ENCODE measurements at places on chromosomes 5 and 9.

DNA sequence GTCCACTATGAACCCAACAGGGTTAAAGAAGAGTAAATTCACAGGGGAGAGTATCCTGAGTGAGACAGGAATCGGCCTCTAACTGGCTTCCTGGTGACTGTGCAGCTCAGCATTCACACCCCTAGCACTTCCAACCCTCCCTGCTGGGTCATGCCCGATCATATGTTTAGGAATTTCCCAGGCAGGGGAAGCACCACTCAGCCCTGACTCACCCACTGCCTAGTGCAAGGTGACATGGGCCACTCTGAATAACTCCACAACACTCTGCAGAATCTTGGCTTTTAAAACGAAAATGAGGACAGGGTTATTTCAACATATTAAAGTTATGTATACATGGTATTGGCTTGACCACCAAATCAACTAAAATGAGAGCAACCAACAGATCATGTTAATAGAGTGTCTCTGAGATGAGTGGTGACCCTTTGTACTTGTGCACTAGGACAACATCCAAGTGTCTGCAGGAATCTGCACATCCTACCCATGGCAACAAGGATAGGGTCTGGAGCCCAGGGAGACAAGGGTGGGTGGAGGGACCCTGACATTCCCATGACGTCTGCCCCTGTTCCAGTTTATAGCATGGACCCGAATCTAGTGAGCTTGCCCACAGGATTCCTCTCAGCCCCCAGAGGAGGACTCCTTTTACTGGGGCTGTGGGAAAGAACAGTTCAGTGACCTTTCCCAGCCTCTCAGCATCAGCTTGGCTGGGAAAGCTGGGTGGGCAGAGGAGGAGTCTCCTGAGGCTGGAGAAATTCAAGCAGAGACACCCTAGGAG, 485.8 kb downstream of the SEMA5A start:
- DNase-seq = peak; percentile 50

DNA sequence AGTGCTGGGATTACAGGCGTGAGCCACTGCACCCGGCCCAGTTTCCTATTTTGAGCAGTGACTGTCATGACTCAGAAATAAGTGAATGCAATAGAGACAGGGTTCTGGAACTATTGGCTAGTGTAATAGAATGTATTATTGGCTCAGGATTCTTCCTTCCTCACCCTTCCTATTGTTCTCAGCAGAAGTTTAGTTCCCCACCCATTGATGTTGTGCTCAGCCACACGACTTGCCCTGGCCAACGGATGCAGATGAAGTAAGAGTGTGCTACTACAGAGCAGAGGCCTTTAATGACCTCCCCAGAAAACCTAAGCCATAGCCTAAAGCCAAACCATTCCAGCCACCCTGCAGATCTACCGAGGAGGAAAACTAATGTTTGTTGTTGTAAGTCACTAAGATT, 287.9 kb downstream of the AGTPBP1 start:
- no peak for DNase-seq

GRCh38 chr9:76580188-76580587, 121.2 kb downstream of the GCNT1 start:
- DNase-seq = no peak

DNA sequence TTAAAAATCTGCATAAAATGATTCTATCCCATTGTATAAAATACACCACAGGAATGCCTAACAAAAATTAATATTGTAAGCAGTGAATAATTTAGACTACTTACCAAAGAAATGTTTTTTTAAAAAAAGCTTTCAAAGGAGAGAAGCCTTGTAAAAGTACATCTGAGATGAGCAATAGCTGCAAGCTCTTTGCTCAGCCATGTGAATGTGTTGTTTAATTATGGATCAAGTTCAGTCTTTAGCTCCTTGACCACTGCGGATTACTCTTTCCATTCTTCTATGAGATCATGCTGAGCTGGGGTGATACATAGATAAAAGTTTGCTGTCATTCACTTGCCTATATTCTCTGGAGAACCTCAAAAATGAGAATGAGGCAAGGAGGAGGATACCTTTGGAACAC, 782.4 kb upstream of the ZNF608 start:
- DNase-seq = no peak

- DNase-seq = no peak
Observed at GRCh38 chr9:79662537-79662956, 90.8 kb downstream of the TLE4 start.

- DNase-seq = no peak
Observed at GRCh38 chr5:41924526-41924871, 582 bp upstream of the FBXO4 start.

DNA sequence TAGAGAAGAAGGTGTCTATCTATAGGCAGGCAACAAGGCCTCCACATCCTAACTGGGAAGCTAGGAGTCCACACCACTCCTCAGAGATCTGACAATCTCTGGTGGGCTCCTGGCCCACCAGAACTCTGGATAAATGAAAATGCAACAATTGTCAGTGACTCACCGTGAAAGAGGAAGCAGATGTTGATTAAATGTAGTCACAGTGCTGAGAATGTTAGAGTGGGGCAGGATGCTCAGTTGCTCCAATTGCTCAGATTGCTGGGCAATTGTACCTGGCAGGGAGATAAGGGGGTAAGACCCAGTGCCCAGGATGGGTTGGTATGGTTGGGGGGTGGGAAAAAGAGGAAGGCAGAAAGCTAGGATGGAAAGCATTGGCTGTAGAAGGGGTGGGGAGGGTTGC, 4.3 kb downstream of the CCL19 start:
- DNase-seq = no peak

DNA sequence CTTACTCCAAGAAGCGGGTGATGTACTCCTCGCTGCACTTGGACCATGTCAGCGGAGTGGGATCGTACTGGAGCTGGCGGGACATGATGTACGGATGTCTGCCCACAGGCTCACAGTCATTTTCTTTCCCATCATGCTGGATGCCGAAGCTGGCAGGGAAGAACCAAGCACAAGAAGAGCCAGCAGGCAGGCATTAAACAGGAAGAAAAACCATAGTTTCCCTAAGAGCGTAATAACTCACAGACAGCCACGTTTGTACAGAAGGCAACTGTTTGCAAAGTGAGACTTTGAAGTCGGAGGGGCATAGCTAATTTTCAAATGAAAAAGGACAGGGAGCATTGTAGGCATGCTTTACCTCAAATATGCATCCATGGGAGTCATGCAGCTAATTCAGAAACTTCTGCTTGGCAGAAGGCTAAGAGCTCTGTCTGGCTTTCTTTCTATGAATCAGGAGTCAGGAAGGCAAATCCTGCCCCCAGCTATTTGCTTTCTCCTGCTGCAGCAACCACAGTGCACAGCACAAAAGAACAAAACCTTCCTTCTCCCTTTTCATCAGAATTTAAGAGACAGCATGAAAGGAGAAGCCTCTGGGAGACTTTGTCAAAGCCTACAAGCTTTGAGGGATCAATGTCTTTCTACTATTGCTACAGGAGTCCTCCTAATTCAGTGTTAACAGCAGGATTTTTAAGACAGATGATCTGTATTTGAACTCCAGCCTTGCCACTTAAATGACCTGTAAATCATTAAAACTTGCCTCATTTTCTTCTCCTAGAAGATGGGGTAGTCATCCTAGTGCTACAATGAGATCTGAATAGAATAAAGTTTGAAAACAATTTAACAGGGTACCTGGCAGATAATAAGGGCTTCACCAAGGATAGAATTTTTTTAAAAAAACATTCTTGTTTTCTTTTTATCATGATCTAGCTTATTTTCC, 209.1 kb downstream of the TARS1 start:
- no peak for DNase-seq

GRCh38 chr9:1528456-1528855, 478.3 kb downstream of the DMRT2 start:
- no peak for DNase-seq

DNA sequence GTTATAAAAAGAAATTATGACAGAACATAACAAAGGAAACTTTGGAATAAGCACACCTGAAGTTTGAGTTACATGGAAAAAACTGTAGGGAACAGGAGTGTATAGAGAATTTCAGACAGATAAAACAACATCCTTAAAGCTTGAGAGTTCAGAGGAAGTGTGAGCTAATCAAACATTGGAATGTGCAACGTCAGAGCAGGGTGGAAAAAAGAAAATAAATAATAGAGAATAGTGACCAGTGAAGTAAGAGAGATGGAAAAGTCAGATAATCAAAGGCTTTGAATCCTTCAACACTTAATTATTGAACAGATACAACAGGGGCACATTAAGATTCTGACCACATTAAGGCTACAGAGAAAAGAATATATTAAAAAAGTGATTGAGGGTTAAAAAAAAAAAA, 128.5 kb upstream of the CDH10 start:
- DNase-seq = no peak

- DNase-seq = no peak
Observed at GRCh38 chr5:120697147-120697546, 233.0 kb downstream of the PRR16 start.

DNA sequence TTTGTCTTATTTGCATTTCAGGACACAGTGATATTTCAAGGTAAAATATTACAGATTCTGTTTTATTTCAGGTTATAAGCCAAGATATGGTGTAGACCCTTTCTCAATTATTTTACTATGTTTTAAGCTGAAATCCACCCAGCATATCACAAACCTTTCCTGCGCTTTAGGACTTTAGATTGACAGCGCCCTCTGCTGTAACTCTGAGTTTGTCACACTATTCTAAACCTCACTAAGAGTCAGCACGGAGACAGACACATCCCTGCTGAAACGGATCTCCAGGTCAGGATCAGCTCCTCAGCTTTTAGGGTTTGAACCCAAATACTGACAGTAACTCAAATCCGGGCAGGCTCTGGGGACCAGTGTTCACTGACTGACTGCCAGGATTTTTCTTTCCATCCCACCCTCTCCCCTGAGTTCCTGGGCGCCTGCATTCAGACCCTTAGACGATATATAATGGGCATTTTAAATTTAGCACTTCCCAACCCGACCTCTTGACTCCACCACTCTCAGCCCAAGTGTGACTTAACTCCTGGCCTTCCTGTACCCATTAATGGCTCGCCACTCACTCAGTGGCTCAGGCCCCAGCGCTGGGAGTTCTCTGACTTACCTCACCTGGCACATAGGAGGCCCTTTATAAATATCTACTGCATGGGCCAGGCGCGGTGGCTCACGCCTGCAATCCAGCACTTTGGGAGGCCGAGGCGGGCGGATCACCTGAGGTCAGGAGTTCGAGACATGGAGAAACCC, 33.5 kb downstream of the TLX3 start:
- no peak for DNase-seq

DNA sequence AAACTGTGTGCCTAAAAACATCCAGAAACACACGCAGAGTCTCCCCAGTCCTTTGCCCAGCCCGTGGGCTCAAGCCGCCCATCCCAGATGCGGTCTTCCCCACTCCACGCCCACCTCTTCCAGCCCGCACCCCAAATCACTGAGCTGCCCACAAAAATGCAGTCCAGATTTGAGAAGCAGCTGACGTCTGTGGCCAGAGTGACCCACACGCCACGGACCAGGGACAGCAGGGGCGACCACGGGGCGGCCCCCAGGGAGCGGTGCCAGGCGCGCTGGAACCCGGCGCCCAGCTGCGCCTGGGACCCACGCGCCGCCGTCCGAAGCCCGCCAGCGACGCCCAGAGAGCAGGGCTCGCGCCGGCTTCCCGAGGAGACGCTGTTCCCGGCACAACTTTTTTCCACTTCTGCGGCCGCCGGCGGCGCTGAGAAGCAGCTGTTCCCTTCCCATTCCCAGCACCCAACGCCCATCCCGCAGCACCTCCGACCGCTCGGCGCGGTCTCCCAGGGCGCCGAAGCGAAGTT, 674 bp downstream of the LHFPL2 start:
- DNase-seq = peak; percentile 78

DNA sequence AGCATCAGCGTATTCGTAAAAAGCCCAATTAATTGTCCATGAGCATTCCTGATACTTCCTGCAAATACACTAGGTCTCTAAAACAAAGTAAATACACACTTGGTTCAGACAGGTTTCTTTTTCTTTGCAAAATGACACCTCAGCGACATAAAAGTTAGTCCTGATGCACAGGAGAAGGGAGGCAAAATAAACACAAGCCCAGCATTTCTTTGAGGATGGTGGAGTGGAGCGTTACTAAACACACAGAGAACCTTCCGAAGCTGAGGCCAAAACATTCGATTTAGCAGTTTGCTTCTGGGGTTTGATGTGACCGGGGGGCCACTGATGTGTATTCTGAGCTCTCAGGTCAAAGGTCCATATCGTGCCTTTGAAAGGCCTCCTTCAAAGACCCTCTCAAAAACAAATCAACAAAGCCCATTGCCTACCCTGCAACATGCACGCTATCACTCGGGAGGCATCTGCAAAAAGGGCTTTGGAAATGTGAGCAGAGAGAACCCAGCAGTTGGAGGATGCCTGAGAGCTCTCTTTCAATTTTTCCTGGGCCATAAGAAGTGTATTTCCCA, 268.4 kb upstream of the PANK3 start:
- DNase-seq = no peak

DNA sequence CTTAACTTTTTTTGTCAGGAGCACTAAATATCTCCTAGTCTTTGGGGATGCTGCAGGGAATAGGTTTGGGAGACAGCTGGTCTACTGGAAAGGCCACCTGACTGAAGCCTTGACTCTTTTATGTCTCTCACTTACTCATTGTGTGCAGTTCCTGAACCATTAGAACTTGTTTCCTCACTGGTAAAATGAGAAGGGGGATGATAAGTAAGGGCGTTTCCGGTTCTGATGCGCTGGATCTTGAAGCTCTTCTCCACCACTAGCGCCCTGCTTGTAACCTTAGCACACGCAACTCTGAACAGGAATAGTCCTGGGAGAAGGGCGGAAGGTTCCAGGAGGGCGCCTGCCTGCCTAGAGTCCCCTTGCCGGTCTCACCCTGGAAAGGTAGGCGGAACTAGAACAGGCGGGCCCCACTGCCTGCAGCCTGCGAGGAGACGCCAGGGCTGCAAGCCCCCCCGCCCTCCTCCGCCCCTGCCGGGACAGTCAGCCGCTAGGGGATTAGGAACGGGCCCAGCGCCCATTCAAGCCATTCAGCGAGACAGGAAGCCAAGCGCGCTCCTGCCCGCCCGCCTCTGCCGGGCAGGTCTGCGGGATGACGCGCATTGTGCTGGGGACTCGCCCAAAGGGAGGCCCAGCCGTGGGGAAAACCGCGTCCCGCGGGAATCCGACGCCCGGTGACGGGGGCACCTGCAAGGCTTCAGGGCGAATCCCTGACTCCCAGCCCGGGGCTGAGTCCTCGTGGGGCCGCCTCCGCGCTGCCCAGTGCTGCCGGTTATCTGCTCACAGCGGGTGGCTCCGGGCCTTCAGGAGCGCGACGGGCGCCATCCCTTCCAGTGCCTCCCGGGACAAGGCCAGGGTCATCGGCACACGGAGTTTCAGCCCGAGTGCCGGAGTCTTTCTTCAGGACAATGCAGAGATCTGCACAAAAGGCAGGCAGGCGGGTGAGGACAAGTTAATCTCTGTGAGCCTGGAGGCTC, 44.0 kb upstream of the XPA start:
- peak; percentile 38 for DNase-seq

DNA sequence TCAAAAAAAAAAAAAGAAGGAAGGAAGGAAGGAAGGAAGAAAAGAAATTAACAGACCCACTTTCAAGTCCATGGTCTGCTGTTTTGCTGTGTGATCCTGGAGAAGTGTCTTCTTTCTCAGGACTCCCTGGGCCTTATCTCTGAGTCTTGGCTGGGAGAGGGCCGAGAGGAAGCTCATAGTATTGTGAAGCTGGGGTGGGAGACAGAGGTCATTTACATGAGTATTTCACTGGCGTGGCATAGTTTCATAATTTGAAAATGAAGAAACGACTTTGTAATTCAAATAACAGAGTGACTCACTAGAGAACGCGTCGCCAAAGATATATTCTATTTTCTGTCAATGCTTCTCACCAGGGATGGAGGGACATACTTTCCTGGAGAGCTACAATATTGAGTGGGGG, 2.4 kb upstream of the C9orf50 start:
- no peak for DNase-seq

Data from left hindlimb (tissue), 1 donor.